Pancreas (tissue), 10 donors: ENCODE measurements at places on chromosomes 13 and 19. TPM values are rescaled to one million over a fixed set of nuclear protein-coding genes. Genes with fewer than 3 reads are reported as not detected.
A peak's percentile ranks its signal among the peaks of the same experiment; 100 is the strongest.

The URAD gene
- not detected for total RNA-seq

The IQCN gene
- total RNA-seq = 1.2 TPM

The TGFBR3L gene
- 0.52 TPM for total RNA-seq

DNA sequence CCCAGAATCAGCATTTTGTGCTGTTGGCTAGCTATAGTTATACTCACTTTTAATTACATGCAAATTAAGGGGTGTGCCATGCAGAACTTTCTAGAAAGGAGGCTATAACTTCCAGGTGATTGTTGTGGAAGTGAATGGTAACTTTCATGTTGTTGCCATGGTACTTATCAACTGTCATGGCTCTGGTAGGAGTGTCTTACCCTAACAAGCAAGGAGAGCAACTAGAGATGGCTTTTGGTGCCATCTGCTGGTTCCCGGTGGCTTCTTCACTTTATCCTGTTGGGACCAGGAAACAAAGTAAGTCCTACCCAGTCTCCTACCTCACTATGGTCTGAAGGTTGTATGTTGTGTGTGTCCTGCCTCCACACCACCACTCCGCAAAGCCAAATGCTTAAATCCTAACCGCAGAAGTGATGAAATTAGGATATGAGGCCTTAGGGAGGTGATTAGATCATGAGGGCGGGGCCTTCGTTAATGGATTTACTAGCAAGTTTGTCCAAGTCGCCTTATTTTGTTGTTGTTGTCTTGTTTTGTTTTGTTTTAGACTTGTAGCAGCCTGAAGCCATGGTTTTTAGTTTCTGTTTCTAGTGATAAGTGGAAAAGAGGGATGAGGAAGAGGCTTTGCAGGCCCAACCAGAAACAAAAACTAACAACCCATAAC lies 22.6 kb downstream of the FBXL12 start:
- no peaks in the 10 kb centered on the region for H3K36me3 ChIP-seq
- H3K4me3 ChIP-seq = no peak overlapping the region
- H3K27me3 ChIP-seq = no peaks in the 10 kb centered on the region
- H3K27ac ChIP-seq = peak overlapping the region; percentile 44
- DNase-seq = peak; percentile 77
- H3K4me1 ChIP-seq = no peaks in the 10 kb centered on the region

DNA sequence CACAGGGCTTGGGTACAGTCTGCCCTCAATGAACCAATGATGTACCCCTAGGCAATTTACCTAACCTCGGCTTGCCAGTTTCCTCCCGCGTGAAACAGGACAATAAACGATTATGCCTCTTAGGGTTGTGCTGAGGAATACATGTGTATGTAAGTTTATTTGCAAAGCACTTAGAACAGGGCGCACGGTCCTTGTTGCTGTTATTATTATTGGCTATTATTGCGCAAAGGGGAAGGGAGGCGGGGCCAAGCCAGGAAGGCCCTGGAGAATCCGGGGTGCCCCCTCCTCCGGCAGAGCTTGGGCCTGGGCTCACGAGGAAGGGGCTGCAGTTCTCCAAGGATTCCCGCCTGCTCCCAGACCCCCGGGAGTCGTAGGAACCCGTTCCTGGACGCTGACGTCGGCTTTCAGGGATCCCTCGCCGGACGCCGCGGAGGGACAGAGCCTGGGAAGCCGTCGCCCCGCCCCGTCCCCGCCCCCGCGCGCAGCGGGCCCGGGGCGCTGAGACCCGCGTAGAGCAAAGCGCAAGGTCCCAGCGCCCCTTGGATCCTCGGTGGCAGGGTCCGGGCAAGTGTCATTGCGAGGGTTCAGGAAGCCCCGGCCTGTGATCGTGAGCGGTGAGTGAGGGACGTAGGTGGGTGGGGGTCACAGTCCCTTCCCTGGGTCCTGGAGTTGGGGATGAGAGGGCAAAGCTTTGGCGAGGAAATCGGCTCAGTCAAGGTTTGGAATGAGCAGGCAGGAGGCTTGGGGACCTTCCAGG lies at the start of gene TMEM91:
TMEM91 (plus strand) TSS at position 293 of the 757 bp plus-strand sequence. CDS start 1,777 bp downstream, outside the sequence.
- H3K4me1 ChIP-seq = peaks cover 13% of the 10 kb centered on the region
- H3K4me3 ChIP-seq = peak within 1 kb of the TSS; percentile 49

DNA sequence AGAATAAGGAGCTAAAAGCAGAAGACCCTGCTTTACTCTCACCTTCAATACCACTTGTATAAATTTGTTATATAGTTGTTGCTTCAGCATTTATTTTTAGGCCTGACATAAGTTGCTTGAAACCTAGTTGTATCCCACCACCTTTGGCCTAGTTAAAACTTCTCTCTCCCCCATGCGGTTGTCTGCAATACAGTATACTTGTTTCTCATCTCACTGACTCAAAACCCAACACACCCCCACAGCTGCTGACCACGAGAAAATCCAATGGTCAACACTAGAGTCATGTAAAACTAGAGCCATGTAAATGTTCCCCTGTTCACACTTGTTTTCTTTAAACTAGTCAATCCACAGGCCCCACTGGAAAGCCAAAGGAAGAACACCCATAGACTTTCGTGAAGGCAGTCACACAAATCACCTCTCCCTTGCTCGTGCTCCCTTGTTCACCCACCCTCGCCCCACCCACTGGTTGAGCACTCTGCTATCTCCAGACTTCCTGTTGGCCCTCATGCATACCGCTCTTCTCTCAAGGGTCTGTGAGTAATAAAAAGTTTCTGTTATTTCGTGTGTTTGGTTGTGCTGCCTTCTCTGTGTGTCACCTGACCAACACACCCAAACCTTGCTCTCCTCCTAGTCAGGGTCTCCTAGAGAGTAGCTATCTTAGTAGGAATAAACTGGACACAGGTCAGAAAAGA lies 12.9 kb upstream of the CCDC169 start:
- no peaks in the 10 kb centered on the region for H3K27me3 ChIP-seq
- no peak overlapping the region for H3K27ac ChIP-seq
- H3K4me1 ChIP-seq = peaks cover 4% of the 10 kb centered on the region
- no peak for DNase-seq
- H3K36me3 ChIP-seq = peaks cover 34% of the 10 kb centered on the region

DNA sequence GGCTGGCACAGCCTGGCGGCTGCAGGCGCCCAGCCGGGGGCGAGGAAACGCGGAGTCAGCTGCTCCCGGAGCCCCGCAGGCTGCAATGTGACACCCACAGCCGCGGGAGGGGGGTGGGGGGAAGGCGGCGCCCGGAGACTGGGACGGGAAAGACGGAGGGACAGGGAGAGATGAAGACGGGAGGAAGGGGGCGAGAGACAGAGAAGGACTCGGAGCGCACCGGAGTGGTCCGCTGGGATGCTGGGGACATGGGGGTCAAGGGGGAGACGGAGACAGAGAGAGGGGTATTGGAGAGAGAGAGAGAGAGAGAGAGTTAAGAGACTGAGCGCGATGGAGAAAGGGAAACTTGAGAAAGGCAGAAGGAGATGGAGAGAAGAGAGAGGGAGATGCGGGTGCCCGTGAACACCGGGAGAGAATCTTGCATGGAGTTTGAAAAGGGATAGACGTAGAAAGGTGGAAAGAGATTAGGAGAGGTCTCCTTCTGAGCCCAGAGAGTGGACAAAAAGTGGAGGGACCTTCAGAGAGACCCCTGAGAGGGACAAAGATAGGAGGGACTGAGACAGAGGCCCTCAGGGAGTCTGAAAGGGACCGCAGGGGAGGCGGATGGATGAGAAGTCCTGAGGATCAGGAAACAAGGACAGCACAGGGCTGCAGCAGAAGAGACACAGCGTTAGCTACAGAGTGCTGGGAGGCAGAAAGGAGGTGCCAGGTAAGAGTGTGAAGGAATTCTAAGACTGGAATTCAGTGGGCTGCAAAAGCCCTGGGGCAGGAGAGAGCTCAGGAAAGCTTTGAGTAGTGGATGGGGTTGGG lies 1.0 kb downstream of the SCN1B start:
- no peaks in the 10 kb centered on the region for H3K36me3 ChIP-seq
- peaks cover 4% of the 10 kb centered on the region for H3K4me1 ChIP-seq
- peak overlapping the region; percentile 35 for H3K4me3 ChIP-seq
- H3K27ac ChIP-seq = no peak overlapping the region
- DNase-seq = no peak

- no peaks in the 10 kb centered on the region for H3K4me1 ChIP-seq
- H3K27me3 ChIP-seq = no peaks in the 10 kb centered on the region
- peak; percentile 96 for DNase-seq
- no peaks in the 10 kb centered on the region for H3K36me3 ChIP-seq
- peak overlapping the region; percentile 93 for H3K4me3 ChIP-seq
These were observed 7.4 kb downstream of the FGF14 start for GRCh38 chr13:102394158-102395053.
